ENCODE measurements at places on chromosomes 5 and 9.

DNA sequence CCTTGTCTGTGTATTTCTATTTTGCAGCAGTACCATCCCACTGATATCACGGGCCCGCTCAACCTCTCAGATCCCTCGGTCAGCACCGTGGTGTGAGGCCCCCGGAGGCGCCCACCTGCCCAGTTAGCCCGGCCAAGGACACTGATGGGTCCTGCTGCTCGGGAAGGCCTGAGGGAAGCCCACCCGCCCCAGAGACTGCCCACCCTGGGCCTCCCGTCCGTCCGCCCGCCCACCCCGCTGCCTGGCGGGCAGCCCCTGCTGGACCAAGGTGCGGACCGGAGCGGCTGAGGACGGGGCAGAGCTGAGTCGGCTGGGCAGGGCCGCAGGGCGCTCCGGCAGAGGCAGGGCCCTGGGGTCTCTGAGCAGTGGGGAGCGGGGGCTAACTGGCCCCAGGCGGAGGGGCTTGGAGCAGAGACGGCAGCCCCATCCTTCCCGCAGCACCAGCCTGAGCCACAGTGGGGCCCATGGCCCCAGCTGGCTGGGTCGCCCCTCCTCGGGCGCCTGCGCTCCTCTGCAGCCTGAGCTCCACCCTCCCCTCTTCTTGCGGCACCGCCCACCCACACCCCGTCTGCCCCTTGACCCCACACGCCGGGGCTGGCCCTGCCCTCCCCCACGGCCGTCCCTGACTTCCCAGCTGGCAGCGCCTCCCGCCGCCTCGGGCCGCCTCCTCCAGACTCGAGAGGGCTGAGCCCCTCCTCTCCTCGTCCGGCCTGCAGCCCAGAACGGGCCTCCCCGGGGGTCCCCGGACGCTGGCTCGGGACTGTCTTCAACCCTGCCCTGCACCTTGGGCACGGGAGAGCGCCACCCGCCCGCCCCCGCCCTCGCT is 1.9 kb downstream of the LRRC26 start:
- DNase-seq: no peak

GRCh38 chr9:108787690-108788048 is 68.1 kb downstream of the ACTL7B start:
- no peak for DNase-seq

- no peak for DNase-seq
Observed at GRCh38 chr5:143968071-143968878, 156.3 kb downstream of the HMHB1 start.

- no peak for DNase-seq
Observed at GRCh38 chr9:37369671-37370070, 52.8 kb upstream of the GRHPR start.

GRCh38 chr5:1380011-1380817 is 35.3 kb upstream of the CLPTM1L start:
- peak; percentile 68 for DNase-seq

DNA sequence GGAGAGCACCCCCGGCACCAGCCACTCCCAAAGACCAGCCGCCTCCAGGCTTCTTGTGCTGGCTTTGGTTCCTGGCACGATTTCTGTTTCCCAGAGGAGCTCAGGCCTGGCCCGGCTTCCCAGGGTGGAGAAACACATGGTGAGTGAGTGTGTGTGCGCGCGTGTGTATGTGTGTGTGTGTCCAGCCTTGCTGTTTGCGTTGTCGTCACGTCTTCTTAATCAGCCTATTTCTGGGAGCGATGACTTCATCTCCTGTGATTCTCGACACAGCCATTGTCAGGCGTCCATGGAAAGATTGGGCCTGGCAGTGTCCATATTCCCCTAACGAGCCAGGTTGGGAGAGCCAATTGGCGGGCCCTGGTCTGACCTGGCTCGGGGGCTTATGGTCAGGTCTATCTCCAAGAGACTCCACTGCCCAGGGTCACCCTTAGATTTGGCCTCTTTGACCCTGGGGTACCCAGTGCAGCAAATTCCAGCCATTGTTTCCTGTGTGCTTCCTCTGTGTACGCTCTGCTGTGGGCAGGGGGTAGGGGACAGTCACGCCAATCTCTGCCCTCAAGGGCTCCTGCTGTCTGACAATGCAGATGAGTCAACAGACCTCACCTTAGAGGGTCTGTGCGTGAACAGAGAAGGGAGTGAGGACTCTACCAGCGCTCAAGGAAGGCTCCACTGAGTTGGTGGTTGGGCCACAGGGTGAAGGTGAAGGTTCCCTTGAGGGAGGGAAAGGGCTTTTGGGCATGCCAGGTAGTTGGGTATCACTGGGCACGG is 73.8 kb downstream of the DAB2IP start:
- DNase-seq: no peak

- DNase-seq: no peak
Observed at GRCh38 chr5:133360693-133361472, 251.5 kb downstream of the FSTL4 start.

DNA sequence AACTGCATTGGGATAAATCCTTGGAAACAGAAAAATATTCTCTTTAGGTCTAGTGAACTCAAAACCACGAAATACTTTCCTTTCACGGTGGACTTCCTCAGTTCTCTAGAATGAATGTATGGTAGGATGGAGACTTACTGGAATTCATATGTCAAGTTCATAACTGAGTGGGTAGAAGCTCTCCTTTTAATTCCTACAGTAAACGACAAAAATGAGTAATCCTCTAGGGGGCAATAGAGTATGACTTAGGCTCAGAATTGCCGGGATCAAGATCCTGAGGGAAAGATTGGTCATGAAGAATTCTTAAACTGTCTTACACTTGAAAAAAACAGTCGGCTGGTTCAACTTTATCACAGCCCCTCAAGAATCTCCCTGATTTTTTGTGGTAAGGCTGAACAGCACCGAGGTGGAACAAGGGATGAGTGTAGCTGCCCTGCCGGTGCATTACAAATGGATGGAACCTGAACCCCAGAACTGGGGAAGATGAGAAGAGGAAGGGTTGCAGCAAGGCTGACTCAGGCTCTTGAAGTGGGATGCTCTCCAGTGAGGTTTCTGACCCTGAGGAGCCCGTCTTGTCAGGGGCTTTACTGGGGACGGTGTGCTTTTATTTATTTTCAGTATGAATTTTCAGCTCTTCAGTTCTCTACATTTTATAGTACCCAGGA is 14.0 kb upstream of the LOX start:
- no peak for DNase-seq

DNA sequence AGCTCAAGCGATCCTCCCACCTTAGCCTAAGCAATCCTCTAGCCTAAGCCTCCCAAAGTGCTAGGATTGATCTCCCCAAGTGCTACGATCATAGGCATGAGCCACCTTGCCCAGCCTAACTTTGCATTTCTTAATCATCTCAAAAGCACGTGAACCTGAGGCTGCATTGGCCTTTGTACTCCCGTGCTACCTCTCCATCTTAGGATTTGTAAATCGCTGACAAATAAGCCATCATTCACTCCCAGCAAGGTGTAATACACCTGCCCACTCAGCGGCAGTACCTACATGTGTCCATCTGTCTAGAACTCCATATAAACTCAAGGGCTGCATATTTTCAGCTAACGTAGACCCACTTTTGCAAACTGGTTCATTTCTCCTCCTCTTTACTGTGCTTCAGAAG is 2.8 kb downstream of the ANKH start:
- DNase-seq: no peak

DNA sequence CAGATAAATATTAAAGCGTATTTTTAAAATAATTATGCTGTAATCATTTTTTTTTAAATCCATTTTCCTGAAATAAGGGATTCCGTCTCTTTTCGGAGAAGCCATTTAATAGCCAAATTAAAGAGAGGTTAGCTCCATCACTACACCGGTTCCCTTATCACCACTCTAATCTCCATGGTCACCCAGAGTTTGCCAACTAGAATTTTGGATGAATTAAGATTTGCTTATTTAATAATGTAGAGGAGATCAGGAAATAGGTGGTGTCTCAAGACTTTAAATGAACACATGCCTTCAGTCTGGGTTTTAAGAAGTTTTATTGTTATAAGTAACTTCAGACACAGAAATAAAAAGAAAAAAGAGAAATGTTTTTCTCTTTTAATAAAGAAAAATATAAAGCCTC is 151.7 kb downstream of the TTC39B start:
- DNase-seq: no peak

- no peak for DNase-seq
Observed at GRCh38 chr9:114094971-114095370, 4.1 kb downstream of the KIF12 start.

DNA sequence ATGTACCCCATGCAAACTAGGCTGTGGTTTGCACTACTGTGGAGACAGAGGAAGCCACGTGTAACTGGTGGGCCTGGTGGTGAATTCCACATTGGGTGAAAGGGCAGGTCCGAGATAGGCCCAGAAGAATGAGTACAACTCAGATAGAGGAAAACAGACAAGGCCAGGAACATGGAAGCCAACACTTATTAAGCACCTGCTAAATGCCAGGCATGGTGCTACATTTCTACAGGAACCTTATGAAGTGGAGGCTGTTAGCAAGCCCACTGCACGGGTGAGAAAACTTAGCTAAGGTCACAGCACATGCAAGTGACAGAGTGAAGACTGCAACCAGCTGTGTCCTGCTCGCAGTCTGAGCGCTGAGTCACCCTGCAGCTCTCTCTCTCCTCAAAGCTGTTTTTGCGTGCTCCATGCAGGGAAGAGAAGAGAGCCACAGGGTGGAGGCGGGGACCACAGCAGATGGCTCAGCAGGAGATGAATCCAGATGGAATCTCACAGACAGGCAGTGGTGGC is 65.5 kb upstream of the SPTLC1 start:
- no peak for DNase-seq

DNA sequence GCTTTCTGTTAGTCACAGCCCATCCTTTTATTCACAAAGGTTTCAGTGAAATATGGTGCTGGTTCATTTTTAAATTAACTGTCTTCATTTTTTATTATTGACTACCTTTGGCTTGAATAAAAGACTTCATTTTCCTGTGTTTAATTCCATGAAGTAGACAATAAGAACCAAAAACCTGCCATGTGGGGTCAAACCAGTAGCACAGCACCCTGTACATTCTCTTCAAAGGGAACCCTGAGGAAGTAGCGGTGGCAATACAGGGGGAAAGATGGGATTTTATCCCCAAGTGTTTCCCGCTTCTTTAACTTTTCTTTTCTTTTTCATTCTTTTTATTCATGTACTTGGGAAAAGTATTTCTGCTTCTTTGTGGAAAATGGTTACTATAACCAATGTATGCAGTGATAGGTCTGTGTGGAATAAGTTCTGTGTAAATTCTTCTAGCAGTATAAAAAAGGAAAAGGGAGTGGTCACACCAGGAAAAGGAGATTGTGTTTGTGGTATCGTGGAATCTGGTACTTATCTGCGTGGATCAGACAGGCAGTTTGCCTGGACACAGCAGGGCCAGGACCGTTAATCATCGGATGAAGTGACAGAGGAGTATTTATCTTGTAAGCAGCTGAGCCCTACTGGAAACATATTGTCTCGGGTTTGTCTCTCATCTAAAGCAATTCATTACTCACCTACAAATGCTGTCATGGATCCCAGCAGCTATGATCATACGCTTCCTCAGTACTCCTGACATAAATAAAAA is 94.2 kb downstream of the PPIC start:
- no peak for DNase-seq

GRCh38 chr5:103434057-103434456 is 128.5 kb downstream of the NUDT12 start:
- DNase-seq: no peak

- DNase-seq: no peak
Observed at GRCh38 chr5:53350368-53350767, 130.1 kb upstream of the FST start.

GRCh38 chr5:19555436-19555835 is 432.6 kb downstream of the CDH18 start:
- no peak for DNase-seq

GRCh38 chr5:179762079-179762780 is 29.6 kb downstream of the MAML1 start:
- peak; percentile 45 for DNase-seq

- DNase-seq: no peak
Observed at GRCh38 chr5:137313526-137314175, 185.5 kb downstream of the SPOCK1 start.

Measured in naive thymus-derived CD8-positive, alpha-beta T cell (primary cell).